ENCODE measurements at places on chromosomes 7 and 10.

GRCh38 chr10:101054876-101055275, 6.9 kb upstream of the KAZALD1 start:
- DNase-seq = no peak

GRCh38 chr10:132110111-132110521, 44.4 kb downstream of the JAKMIP3 start:
- no peak for DNase-seq

- DNase-seq = no peak
These were observed 42.4 kb upstream of the AGBL3 start for GRCh38 chr7:134943785-134944400.

- no peak for DNase-seq
These were observed 15.2 kb upstream of the PRPF18 start for GRCh38 chr10:13571541-13571940.
